ENCODE measurements at places on chromosomes 1 and 21.

DNA sequence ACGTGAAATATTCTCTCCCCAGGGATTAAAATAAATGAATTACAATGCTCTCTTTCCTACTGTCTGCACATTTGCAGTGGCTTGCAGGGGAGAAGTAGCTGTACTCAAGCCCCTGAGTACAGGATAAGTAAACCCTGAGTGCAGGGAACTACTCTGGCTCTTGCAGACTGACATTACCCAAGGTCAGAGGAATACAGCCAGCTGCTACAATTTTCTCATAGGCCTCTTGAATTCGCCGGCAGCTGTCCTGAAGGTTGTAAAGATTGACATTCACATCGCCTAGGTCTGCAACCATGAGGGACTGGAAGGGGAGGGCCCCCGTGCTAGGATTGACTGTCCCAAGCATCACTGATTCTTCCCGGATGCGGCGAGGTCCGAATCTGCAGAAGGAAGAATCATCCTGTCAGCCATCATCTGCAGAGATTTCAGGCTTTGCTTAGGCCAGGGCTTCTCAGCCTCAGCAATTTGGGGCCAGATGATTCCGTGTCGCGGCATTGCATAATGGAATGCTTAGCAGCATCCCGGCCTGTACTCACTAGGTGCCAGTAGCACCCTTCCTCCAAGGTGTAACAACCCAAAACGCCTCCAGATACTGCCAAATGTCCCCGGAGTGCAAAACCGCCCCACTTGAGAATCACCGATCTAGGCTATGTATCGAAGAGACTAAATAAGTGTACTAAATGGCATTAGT is 1.7 kb downstream of the AGMAT start:
- no peak for DNase-seq

- no peak for DNase-seq
These were observed 10.4 kb downstream of the MGST3 start for GRCh38 chr1:165641231-165641987.

GRCh38 chr1:2414297-2414958 is 2.1 kb upstream of the PEX10 start:
- peak; percentile 19 for DNase-seq

GRCh38 chr21:45436351-45437065 is 31.5 kb downstream of the COL18A1 start:
- no peak for DNase-seq

DNA sequence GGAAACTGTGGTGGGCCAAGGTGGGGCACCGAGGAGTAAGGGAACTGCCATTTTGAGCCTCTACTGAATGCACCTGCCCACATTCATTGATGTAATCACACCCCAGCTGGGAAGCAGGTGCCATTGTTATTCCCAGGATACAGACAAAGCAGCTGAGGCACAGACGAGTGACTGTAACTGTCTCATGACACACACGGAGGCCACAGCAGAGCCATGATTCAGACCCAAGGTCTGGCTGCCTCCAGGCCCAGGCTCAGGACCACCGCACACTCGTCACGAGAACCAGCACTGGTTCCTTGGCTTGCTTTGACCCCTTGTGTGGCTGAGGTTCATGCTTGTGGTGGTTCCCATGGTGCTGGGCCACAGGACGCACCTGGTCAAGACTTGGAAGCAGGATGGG is 45.6 kb upstream of the CLIC4 start:
- DNase-seq = no peak

GRCh38 chr1:159872891-159873290 is 10.4 kb upstream of the VSIG8 start:
- no peak for DNase-seq

GRCh38 chr1:176382163-176382562 is 80.8 kb upstream of the PAPPA2 start:
- DNase-seq = no peak

- no peak for DNase-seq
These were observed 75.7 kb upstream of the C1orf87 start for GRCh38 chr1:60149251-60149650.

Data from AG09319 (cell line).